ENCODE measurements at places on chromosomes 1 and 21.

DNA sequence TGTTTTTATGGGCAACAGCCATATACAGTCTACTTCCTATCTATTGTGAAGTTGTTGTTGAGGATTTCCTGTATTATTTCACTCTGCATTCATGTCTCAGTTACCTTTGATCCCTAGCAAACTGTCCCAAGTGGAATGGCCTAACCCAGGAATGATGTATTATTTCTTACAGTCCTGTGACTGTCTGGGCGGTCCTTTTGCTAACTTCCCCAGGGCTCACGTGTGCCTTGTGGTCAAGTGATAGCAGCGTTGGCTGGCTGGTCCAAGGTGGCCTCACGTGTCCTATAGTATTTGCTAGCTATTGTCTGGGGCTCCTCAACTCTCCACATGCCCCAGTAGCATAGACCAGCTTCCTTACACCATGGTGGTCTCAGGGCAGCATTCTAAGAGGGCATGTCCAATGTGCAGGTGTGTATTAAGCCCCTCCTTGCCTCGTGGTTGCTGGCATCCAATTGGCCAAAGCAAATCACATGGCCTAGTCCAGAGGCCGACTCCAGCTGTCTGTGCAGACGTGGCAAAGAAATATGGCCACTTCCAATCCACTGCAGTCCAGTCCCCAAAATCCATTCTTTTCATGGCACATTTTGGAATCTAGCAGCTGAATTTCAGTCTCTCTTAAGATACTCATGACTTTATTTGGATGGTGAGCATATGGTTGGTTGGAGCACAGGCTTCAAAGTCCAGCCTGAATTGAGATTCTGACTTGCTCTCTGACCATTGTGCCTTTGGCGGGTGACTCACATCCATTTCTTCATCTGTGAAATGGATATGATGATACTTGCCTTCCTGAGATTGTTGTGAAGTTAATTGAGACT, 94.1 kb downstream of the GALNT2 start:
- no peak for DNase-seq

DNA sequence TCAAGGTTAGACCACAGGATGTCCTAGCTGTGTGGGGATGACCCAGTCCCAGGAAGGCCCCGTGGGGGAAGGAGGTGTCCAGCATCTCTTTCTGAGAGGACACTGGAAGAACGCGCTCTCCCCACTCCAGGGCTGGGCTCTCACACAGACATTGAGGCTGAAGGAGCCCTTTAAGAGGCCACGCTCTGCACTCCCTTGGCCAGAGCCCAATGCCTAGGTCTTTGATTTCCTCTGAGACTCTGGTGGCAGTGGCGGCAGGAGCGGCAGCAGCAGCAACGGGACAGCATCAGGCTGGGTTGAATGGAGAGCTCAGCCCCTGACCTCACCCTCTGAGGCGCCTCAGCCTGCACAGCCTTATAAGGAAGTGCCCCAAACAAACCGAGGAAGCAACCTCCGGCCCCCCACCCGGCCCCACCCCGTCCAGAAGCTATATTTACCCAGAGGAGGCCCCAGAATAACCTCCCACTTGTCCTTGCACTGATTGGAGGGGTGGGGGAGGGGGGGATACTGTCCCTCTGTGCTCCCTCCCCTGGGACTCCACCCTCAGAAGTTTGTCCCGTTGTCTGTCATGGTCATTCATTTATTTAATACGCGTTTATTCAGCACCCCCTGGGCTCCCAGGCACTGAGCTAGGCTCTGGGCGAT, 12.3 kb downstream of the NES start:
- no peak for DNase-seq

DNA sequence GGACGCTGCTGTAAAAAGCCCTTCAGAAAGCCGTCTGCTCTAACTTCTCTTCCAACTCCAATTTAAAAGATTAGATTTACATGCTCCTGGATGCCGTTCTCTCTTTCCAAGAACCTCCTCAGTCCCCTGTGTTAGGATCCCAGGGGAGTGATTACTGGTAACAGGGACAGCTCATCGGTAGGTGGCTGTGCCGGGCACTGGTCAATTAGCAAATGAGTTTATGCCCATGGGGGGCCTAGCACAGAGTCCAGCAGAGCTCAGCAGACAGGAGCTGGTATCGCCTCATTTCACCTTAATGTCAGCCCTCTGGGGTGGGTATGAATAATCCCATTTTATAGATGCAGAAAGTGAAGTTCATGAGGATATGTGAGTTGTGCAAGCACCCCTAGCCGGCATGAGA, 191.9 kb downstream of the GRIK3 start:
- no peak for DNase-seq

DNA sequence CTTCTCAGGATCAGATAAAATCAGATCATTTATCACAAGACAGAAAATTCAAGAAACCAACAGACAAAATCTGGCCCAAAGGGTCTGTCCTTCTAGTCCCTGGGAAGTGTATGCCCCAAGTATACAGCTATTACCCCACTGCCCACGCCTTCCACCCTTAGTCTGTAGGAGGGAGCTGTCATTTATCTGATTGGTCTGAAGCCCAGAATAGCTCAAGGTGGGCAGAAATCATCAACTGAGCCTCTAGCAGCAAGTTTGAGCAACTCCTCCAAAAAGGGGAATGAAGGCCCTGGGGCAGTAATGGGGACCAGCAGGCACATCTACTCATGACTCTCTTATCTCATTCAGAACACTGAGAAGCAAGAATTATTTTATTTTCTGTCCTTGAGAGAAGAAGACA, 126.9 kb downstream of the MATN1 start:
- DNase-seq = no peak

All from GOT3 (cell line).